Activated CD4-positive, alpha-beta T cell treated with anti-CD3 and anti-CD28 coated beads, Interleukin-2, amount 10 ng/mL, durations not matched to agents 7 days and 5 days (primary cell): ENCODE measurements at places on chromosomes 5 and 9.

DNA sequence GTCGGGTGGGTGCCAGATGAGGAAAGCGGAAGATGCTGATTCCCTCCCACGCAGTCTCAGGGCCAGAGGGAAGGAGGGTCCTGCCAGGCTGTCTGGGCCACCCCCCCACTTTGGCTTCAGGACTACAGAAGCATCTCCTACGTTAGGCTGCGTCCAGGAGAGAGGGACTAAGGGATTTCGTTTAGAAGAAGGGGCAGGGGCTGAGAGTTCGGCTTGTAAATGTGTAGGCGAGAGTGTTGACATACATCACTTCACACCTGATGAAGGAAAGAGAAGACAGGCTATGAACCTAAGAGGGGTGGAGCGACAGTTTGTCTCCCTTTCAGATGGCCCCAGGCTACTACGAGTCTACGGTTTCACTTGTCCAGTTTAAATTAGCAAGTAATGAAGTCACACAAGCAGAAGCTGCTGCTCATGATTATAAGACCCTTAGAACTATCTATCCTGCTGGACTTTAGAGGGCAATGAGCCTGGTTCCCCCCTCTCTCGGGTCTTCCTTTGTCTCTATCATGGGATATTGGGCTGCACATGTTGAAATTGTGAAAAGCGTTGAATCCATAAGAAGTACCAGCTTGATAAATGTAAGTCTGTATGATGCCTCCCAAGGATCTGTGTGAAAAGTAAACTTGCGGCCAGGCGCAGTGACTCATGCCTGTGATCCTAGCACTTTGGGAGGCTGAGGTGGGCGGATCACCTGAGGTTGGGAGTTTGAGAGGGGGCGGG is 193.0 kb downstream of the AOPEP start:
- no peak for DNase-seq

DNA sequence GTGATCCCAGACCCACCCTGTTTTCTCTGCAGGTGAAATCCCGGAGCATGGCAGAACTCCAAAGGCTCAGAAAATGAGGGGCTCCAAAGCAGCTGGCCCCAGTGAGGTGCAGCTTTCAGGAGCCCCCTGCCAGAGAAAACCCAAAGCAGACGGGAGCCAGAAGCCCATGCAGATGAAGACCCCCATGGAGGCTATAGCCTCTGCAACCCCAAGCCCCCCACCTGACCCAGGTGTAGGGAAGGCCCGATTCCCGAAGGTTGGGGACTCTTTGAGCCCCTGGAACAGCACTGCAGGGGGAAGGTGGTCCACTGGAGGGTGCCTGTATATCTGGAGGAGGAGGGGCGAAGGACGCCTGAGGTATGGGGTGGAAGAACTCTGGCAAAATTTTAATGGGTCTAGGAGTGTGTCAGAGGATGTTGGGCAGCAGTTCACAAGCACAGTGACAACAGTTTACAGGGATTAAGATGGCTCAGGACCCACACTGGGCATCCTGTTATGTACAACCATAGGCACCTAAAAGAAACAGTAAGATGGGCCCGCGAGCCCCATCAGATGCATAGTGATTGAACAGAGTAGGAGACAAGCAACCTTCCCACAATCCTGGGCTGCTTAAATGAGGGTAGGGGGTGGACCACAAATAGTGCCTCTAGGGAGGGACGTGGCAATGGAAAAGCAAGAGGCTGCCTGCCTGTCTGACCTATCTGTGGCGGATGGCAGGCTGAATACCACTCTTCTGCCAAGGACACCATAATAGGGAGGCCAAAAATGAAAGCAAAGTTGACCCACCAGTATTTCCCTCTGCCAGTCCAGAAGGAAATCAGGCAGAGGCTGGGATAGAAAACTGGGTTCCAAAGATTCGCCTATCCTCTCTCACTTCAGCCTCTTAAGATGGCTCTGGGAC is 16.4 kb upstream of the ANXA6 start:
- DNase-seq: no peak

- DNase-seq: no peak
These were observed 11.8 kb upstream of the SCGB3A1 start for GRCh38 chr5:180603076-180603594.

- DNase-seq: no peak
These were observed 530.4 kb downstream of the ACTL7B start for GRCh38 chr9:108325406-108325805.

DNA sequence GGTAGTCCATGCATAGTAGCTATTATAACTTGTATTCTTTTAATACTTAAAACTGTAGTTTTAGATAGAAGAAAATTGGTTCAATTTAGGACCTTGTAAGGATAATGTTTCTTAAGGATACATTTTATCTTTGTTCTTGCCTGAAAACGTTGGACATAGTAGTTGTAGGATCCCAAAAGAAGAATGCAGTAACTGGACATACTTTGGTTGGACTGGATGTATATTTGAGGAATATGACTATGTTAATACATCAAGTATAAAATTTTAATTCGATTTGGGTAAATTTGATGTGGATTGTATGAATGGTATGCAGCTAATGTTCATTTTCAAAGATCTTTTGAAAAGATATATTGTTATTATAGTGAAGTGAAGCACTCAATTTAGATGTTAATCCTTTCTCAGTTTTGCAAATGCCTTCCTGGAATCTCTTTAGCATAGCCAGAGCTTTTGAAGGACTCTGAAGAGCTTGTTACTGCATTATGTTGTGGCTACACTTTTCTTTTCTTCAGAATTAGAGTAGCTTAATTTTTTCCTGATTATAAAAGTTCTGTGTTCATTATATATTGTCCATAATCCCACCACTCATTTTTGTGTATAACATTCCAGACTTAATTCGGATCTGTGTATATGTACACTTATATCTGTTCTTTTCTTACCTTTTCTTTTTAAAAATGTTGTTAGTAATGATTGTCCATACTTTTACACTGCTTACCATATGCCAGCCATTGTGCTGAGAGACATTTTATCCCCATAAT is 41.2 kb downstream of the LRRTM2 start:
- no peak for DNase-seq

DNA sequence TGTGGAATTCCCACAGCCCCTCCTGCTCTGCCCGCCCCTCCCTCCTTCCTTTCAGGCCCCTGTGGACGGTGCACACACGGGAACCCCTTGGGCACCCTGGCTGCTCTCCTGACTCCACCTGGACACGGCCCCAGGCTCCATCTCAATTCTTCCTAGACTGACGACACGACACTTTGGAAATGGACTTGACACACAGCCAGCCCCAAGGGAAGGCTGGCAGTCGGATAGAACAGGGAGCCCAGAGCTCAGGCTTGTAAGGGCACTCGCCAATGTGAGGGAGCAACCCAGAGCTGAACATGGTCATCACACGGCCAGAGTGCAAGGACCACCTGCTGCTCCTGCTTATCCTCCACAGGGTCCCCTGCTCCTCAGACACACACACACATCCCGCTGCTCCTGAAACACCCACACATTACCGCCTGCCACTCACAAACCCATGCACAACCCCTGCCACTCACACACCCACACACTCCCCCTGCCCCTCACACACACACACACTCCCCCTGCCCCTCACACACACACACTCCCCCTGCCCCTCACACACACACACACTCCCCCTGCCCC is 8.9 kb downstream of the SLC9A3 start:
- no peak for DNase-seq

DNA sequence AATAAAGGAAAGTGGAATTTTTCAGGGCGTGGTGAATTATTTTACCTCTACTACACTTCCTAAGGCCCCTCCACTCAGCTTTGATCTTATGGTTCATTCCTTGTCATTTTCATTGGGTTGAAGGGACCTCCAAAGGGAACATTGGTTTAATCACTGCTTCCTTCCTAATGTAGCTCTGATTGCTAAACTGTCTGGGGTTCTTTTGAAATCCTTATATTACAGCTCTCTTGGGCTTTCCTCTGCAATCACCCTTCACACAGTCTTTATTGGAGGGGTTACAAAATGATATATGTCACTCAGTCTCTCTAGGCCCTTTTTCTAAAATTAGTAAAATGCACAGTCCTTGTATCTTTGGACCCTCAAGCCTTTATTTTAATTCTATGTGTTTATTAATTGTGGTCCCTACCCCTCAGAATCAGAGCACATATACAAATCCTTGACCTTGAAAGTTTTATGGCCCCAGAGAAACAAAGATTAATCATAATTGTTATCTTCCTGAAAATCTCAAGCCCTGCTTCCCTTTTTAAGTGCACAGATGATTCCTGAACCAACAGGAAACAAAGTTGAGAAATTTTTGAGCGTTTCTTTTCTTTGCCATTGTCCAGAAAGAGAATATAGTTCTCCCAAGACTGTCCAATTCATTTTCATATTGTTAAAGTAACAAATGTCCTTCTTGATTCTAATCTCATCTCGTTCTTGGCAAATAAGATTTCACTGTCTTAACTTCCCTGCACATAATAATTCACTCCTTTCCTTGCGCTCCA is 330.0 kb downstream of the ARRDC3 start:
- no peak for DNase-seq

- no peak for DNase-seq
These were observed 110.2 kb downstream of the ANXA2R start for GRCh38 chr5:42929871-42930270.

GRCh38 chr9:129550199-129550839 is 70.6 kb downstream of the C9orf50 start:
- DNase-seq: peak; percentile 15

DNA sequence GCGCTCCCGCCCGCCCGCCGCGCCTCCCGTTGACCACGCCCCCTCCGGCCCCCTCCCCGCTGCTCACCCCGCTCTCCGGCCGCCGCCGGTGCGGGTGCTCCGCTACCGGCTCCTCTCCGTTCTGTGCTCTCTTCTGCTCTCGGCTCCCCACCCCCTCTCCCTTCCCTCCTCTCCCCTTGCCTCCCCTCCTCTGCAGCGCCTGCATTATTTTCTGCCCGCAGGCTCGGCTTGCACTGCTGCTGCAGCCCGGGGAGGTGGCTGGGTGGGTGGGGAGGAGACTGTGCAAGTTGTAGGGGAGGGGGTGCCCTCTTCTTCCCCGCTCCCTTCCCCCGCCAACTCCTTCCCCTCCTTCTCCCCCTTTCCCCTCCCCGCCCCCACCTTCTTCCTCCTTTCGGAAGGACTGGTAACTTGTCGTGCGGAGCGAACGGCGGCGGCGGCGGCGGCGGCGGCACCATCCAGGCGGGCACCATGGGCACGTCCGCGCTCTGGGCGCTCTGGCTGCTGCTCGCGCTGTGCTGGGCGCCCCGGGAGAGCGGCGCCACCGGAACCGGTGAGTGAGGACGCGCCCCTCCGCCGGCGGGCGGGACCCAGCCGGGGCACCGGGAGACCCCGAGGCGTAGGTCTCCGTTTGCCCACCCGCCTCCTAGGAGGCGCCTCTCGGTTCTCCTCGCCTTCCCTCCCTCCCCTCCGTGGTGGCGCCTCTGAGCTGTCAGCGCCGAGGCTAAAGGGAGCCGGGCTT is at the start of gene VLDLR:
Gene VLDLR (plus strand): TSS at position 66 of the 739 bp plus-strand sequence. CDS start 403 bp downstream, at position 469.
- peak; percentile 35 for DNase-seq
